GM23248 (cell line): ENCODE measurements at places on chromosomes 7 and 10.

- DNase-seq, result no peak
Observed at GRCh38 chr10:8511026-8511425, 456.5 kb downstream of the GATA3 start.

- peak; percentile 49 for DNase-seq
Observed at GRCh38 chr10:97718659-97719142, 5.2 kb downstream of the MARVELD1 start.

DNA sequence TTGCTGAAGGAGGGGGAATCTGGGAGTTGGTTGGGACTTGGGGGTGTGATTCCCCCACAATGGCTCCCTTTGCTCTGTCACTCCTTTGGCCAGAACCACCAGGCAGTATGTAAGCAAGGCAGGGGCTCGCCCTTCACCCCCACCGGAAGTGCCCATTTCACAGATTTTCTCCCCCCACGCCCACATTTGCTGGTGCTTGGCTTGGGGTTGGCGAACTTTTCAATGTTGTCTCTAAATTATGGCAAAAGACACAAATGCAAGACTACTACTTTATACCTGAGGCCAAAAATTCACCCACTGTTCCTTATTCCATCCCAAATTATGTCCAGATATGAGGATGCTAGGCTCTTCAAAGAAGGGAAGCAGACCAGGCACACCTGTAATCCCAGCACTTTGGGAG, 24.5 kb downstream of the RBAK start:
- no peak for DNase-seq

DNA sequence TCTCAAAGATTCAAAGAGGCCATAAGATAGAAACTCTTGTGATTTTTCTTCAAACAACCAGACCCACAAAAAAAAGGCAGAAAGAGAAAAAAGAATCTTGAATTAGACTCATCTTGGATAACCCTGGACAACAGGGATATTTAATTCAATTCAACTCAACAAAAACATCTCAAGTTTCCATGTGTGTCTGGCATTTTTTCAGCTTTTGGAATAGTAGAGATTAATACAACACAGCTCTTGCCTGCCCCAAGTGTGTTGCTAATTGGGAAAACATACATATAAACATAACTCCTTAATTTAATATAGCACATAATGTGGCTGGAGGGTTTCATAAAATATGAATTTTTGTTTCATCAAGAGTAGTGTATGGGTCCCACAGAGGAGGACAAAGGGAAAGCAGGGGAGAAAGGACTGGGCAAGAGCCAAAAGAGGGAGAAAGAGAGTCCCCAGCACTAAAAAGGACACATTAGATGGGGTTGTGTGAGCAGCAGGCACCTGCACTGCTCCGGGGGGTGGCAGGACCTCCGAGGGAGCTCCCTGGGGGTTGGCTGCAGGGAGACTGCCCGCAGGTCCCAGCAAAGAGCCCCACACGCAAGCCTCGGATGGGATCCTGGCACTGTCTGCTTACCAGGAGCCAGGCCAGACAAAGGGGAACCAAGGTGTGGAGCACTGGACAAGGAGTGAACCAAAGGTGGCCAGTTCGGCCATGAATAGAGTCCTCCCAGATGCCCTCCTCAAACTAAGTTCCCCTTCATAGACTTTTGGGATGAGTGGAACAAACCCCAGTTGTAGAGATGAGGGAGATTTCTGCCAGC, 65.6 kb upstream of the TMEM72 start:
- no peak for DNase-seq

GRCh38 chr10:30346131-30346530, 2.9 kb downstream of the MTPAP start:
- DNase-seq, result no peak

- peak; percentile 66 for DNase-seq
Observed at GRCh38 chr10:297567-297966, 162.3 kb downstream of the ZMYND11 start.

DNA sequence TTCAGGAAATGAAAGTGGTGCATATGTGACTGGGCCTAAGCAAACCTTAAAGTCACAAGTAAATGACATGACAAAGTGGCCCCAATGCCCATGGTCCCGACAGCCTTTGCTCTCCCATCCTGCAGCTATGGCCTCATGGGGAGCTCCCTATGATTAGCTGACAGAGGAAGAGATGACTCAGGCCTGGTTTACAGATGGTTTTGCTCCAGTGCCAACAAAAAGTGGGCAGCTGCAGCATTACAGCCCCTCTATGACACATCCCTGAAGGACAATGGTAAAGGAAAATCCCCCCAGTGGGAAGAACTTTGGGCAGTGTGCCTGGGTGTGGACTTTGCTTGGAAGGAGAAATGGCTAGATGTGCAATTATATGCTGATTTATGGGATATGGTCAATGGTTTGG, 105.1 kb upstream of the ADCY1 start:
- no peak for DNase-seq

DNA sequence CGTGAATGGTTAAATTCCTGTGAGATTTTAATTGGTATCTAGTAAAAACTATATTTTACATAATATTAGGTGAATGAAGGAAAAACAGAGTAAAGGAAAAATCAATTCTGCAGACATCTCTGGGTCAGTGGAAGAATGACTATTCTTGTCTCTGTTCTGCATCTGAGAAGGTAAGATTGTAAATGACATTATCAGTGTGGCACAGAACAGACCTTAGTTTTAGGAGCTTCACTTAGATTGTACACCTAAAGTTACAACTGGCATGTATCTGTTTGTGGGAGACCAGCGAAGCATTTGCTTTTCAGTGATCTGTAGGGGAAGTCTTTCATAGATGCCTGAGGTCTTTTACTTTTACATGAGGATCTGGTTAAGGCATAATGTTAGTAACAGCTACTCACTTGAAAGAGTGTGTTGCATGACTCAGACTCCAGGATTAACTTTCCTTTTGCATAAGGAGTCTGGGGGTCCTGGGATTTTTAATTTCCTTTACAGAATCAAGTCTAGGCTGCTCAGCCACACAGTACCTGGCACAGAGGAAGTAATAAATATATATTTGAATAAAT, 56.2 kb downstream of the JMJD1C start:
- peak; percentile 76 for DNase-seq

DNA sequence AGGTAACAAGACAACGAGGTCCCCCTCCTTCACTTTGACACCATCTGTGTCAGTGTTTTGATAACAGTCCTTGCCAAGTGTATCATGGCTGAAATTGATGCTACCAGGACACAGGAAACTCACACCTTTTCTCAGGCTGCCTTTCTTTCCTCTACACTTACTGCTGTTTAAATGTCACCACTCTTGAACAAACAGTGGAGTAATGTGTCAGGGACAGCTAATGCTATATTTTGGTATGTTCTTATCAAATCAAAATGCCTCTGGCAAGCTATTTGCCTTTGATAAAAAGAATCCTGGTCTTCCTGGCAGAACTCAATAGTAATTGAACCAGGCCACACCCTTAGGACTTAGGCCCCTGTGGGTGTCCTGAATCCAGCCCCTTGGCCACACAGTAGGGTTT, 692.9 kb downstream of the LRMDA start:
- DNase-seq, result no peak

DNA sequence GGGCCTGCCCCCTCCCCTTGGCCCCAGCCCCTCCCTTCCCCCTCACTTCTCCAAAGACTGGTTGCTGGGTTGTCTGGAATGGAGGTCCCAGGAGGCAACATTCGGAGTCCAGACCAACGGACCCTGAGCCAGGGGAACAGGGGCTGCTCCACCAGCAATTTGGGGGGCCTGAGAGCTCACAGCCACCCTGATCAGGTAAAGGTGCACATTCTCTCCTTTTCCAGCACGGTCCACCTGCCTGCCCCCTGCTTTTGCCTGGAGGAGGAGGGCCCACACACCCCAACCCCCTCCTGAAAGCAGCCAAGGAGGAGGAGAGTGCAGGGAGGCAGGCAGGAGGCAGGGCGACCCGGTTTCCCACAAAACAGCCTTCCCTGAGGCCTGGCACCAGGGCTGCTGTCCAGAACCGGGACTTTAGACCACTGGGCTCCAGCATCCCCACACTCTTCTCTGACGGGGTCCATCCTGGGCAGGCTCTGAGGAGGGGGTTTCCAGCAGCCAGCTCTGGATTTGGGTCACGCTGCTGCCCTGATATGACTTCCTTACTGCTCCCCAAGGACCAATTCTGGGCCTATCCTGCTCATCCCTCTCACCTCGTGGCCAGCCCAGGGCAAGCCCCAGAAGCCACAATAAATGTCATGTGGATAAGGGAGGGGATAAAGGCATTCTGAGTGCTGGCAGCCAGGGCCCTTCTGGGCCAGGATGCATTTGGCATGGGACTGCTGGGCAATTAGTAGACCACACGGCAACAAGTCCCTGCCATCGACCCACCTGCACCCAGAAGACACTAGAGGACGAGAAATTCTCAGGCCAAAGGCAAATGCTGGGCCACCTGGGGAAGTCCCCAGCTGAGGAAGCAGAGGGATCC, 1.1 kb upstream of the CAMK2B start:
- no peak for DNase-seq

DNA sequence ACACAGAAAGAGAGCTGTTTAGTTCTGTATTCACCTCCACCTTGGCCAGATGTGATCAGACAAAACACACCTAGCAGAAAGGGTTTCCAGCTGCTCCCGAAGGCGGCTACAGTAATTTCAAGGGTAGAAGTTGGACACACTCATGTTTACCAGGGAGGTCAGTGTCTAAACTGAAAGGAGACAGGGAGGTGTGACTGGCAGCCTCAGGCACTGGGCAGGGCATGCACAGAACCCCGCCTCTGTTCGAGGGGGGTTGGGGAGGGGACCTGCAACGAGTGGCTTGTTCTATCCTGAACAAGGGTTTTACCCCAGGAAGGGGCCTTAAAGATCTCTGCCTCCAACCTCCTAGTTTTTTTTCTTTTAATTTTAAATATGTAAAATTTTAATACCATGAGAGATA, 49.6 kb downstream of the BPGM start:
- DNase-seq, result peak; percentile 30

GRCh38 chr7:29237489-29237888, 42.9 kb downstream of the CHN2 start:
- DNase-seq, result peak; percentile 5

DNA sequence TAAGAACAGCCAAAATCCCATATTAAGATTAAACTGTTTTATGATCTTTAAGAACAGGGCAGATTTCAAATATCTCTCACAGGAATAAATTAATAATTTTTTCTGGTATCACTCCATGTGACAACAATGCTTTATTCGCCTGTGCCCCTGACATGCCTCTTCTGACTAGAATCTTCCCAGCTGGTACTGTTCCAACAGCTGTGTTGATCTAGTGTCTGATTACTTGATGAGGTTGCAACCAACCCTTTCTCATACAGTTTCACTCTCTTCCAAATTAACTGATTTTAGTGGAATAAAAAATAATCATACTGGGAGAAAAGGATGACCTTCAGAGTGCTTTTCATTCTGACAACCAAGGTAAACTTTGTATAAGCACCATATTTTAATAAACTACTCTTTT, 151.9 kb downstream of the CHRM2 start:
- no peak for DNase-seq

GRCh38 chr7:122743211-122743610, 40.5 kb upstream of the RNF148 start:
- DNase-seq, result no peak

DNA sequence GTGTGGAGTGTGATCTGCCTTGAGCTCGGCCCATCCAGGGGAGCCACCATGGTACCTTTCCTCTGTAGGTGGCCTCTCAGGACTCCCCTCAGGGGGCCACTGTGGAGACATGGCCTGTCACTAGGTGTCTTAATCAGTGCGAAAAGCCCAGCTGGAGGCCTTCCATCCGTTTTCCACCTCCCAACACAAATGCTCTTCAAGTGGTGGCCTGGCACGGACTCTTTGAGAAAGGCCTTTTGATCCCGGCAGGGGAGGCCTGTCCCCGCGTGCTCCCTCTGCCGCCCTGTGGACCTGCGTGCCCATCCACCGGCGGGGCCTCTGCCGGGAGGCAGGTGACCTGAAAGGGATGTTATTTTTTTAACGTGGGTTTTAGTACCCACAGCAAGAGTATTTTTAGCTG, 149.5 kb downstream of the RGS10 start:
- no peak for DNase-seq

DNA sequence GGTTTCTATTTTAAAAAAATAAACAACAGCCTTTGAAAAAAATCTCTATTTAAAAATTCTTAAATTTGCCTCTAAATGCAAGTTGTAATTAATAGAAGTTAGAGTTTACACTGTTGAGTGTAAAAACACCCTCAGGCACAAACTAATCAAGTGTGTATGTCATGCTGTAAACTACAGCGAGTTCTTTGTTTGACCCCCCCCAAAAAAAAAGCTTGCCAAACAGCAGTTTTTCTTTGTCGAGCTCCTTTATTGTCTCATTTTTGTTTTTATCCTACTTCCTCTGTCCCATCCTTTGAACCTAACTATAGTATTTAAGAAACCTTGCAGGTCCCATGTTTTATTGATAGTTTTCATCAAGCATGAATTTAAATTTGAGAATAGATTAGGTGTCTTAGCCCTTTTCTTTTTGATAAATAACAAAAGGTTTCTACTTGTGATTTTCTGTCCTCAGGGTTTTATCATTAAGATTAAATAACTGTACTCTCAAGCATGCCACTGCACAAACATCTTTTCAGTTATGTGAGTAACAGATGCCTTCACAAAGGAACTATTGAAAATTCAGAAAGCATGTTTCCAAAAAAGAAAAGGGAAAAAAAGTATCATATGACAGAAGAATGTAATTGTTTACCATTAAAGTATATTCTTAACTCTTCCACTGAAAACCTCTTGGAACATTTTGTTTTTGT, 176.0 kb downstream of the ARID5B start:
- no peak for DNase-seq
